ENCODE measurements at places on chromosomes 7 and 10. TPM values are rescaled to one million over a fixed set of nuclear protein-coding genes. Genes with fewer than 3 reads are reported as not detected.

YWHAG gene
- 53.9 TPM for total RNA-seq

DDC gene
- not detected for total RNA-seq

DIP2C gene
- total RNA-seq = 2.7 TPM

WDFY4 gene
- not detected for total RNA-seq

LRRC17 gene
- total RNA-seq = 88.4 TPM

CCDC3 gene
- total RNA-seq = 1.1 TPM

XRCC2 gene
- 24.6 TPM for total RNA-seq

SPACDR gene
- 1.6 TPM for total RNA-seq

SIRT1 gene
- 14.1 TPM for total RNA-seq

VCL gene
- 115 TPM for total RNA-seq

FAM25A gene
- not detected for total RNA-seq

ABCA13 gene
- 0.06 TPM for total RNA-seq

ASZ1 gene
- total RNA-seq = not detected

MKX gene
- total RNA-seq = 0.39 TPM

MARCHF5 gene
- total RNA-seq = 10.3 TPM

ECHS1 gene
- total RNA-seq = 79.0 TPM

IDI2 gene
- not detected for total RNA-seq

NIPSNAP2 gene
- total RNA-seq = 68.6 TPM

PPP1R3A gene
- not detected for total RNA-seq

TMUB1 gene
- 61.3 TPM for total RNA-seq

AKR1D1 gene
- total RNA-seq = not detected

SUFU gene
- total RNA-seq = 0.40 TPM

DGKI gene
- 29.9 TPM for total RNA-seq

AUTS2 gene
- total RNA-seq = 13.9 TPM

LRRN3 gene
- total RNA-seq = 26.1 TPM

SEMA3A gene
- total RNA-seq = 14.2 TPM
